ENCODE measurements at places on chromosomes 1 and 21.

GRCh38 chr1:27395441-27396195, 3.2 kb downstream of the GPR3 start:
- ATAC-seq: peak; percentile 39

GRCh38 chr1:218692808-218693207, 347.7 kb downstream of the TGFB2 start:
- no peak for ATAC-seq

- ATAC-seq: no peak
These were observed 31.9 kb downstream of the PRKCZ start for GRCh38 chr1:2082064-2082463.

DNA sequence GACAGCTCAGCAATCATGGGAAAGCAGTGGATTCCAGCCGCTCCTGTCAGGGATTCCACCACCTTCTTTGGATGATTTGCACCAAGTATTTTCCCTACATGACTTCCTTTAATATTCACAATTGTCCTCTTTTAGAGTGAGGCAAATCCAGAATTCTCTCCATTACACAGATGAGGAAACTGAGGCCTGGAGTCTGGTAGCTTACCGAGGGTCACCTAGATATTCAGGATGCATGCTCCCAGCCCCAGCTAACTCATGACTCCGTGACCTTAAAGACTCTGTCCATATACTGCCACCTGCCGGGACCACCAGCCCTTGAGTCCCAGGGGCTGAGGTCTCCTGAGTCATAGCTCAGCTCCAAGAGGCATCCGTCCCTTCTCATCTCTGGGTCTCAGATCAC, 80.6 kb downstream of the CAPZB start:
- no peak for ATAC-seq

DNA sequence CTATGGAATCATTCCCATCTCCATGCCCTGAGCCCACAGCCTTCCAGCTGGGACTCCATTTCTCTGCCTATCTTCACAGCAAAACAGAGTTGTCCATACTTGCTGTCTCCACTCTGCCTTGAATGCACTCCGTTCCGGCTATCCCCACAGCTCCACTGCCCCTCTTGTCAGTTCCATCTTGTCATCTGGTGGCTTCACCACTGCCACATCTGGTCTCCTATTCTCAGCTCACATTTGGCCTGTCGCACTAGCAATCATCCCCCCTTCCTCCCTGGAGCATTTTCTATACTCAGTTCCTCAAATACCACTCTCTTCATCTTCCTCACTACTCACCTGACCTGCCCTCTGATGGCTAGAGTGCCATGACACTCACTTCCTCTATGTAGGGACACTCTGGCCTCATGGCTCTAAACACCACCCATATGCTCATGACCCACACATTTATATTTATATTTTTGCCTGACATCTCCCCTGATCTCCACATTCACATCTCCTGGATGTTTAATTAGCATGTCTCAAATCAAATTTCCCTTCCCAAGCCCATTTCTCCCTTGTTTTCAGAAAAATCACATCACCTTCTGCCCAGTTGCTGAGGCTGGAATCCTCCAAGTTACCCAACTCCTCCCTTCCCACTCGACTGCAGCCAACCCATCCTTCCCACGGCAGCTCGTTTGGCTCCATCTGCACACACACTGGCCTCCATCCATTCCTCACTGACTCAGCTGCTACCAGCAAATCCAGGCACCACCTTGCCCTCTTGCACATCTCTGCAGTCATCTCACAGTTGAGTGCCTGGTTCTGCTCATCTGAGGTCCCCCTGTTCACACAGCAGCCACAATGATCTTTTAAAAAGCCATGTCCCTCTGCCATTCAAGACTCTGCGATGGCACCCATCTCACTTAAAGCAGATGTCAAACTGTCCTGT, 6.1 kb downstream of the ZNF692 start:
- ATAC-seq: no peak

GRCh38 chr21:36640721-36641244, 58.1 kb upstream of the SIM2 start:
- no peak for ATAC-seq

DNA sequence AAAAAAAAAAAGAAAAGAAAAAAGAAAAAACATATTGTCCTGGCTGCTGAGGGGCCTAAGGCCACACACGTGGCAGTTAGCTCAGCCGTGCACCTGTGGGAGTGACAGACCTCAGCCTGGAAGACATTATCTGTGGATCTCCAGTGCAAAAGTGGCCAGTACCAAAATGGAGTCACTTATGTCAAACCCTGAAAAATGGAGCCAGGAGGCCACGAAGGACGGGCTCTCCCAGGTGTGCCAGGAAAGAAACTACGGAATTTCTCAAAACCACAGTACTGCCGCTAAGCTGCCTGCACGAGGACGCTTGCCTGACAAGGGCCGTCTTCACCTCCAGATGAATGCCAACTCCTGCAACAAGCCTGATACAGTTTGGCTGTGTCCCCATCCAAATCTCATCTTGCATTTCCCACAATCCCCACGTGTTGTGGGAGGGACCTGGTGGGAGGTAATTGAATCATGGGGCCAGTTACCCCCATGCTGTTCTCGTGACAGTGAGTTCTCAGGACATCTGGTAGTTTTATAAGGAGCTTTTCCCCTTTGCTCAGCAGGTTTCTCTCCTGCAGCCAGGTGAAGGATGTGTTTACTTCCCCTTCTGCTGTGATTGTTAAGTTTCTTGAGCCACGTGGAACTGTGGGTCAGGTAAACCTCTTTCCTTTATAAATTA, 5.3 kb upstream of the MIB2 start:
- ATAC-seq: no peak

- no peak for ATAC-seq
These were observed 20.4 kb downstream of the KIAA1614 start for GRCh38 chr1:180933141-180933540.

DNA sequence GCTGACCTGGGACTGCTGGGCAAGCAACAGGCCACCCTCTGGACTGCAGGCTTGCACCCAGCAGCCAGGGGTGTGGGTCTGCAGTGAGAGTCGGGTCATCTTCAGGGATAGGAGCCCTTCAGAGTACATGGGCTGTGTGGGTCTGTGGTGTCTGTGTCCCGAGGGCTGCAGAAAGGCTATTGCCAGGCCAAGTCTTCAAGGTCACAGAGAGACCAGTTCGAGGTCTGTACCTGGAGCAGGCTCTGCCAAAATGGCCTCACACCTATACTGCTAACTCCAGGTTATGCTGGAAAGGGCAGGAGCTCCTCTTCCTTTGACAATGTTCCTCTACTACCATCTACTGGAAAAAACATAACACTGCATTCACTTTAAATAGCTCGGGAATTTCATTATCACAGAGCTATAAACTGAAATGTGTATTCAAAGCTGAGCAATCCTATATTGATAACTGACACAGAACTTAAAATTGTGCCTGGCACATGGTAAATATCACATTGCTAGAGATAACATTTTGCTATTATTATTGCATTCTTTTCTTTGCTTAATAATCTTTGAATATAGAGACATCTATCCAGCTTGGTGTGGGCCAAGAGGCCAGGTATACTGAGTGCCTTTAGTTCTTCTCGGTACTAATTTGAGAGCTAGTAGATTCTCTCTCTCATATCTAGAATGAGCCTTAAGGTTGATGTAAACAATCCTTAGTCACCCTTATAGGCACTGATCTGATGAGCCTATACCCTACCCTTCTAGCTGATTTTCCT, 6.9 kb upstream of the DNAH14 start:
- ATAC-seq: peak; percentile 39

GRCh38 chr1:94538243-94538827, 3.2 kb downstream of the F3 start:
- no peak for ATAC-seq

GRCh38 chr1:29924017-29924431, 687.7 kb downstream of the PTPRU start:
- no peak for ATAC-seq

Data from activated T-helper 17 cell treated with anti-CD3 and anti-CD28 coated beads, Interleukin-2, amount 50 U/mL, for 72 hours (primary cell).